ENCODE measurements at places on chromosomes 2 and 18.

GRCh38 chr2:122384768-122385333 lies 629.4 kb downstream of the TSN start:
- no peak for DNase-seq

- peak; percentile 64 for DNase-seq
Measured at GRCh38 chr2:20578895-20579825, 71.7 kb downstream of the HS1BP3 start.

- peak; percentile 95 for DNase-seq
Measured at GRCh38 chr18:63969942-63970808, at the start of gene SERPINB8. TSS of gene SERPINB8 (plus strand) at chr18:63970081. CDS start at chr18:63978309, 8,228 bp downstream.

DNA sequence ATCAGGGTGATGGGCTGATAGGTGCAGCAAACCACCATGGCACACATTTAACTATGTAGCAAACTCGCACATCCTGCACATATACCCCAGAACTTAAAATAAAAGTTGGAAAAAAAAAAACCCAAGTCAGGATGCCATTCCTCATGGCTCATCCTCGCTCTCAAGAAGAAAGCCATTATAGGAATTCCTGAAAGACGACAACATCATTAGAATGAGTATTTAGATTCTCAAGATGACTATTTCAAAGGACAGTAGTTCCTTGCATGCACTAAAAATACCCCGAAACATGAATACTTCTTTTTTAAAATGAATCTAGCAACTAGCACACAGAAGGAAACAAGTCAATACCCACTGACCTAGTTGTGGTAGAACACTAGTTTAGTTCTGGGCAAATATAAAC lies 285.8 kb upstream of the REV1 start:
- no peak for DNase-seq

DNA sequence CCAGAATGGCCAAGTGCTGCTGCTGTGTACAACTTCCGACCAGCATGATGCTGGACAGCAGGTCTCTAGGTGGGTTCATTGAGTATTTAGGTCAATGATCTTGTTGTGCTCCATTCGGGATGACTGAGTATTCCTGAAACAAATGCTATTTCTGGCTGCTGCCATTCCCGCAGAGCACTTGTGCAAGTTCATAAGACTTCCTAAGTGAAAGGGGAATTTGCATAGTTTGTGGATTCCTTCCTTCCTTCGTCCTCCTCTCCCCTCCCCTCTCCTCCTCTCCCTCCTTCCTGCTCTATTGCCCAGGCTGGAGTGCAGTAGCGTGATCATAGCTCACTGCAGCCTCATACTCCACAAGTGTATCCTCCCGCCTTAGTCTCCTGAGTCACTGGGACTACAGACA lies 40.4 kb downstream of the LDLRAD4 start:
- no peak for DNase-seq

- no peak for DNase-seq
Measured at GRCh38 chr2:172743898-172744297, 8.3 kb downstream of the RAPGEF4 start.

DNA sequence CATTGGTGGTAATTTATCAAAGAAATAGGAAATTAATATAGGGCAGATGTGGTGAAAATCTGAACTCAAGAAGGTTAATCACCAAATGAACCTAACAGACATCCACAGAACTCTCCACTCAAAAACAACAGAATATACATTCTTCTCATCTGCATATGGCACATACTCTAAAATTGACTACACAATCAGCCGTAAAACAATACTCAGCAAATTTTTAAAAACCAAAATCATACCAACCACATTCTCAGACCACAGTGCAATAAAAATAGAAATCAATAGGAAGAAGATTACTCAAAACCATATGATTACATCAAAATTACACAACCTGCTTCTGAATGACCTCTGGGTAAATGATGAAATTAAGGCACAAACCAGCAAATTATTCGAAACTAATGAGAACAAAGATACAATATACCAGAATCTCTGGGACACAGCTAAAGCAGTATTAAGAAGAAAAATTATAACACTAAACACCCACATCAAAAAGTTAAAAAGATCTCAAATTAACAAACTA lies 31.0 kb downstream of the RBM43 start:
- no peak for DNase-seq

GRCh38 chr2:127179766-127180165 lies 40.3 kb downstream of the CYP27C1 start:
- no peak for DNase-seq

DNA sequence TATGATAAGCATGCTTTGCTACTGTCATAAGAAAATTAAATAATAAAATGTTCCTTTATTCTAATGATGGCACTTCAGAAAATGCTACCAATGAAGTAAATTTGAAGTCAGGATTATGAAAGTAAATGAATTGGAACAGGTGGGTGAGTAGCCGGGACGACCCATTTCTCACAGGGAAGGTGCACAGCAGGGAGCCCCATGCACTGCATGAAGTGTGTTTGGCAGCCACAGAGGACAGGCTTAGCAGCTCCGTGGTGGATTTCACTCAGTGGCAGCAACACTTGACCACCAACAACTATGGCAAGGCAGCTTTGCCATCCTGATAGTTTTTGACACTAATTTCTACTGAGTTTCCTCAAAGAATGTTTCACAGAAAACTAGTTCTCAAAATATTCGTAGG lies 146.3 kb downstream of the ATL2 start:
- DNase-seq = no peak

- no peak for DNase-seq
Measured at GRCh38 chr18:34956663-34957062, 84.5 kb upstream of the MAPRE2 start.

DNA sequence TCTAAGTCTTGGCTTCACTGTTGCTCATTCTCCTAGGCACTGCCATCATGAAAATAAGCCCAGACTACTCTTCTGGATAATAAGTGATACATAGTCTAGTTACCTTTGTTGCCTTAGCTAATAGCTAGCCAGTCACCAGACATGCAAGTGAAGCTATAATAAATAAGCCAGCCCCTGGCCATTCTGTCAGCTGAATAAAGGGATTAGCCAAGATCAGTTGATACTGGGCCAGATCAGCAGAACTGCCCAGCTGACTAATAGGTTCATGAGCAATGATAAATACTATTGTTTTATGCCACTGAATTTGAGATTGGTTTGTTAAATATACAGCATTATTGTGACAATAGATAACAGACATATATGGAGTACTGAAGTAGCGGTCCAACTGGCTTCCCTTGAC lies 8.0 kb upstream of the C2orf69 start:
- DNase-seq = no peak

DNA sequence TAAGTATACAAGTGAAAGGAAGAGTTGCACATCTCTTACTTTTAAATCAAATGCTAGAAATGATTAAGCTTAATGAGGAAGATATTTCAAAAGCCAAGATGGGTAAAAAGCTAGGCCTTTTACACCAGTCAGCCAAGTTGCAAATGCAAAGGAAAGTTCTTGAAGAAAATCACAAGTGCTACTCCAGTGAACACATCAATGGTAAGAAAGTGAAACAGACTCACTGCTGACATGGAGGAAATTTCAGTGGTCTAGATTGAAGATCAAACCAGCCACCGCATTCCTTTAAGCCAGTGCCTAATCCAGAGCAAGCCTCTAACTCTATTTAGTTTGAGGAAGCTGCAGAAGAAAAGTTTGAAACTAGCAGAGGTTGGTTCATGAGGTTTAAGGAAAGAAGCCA lies 79.1 kb downstream of the RBBP8 start:
- no peak for DNase-seq

DNA sequence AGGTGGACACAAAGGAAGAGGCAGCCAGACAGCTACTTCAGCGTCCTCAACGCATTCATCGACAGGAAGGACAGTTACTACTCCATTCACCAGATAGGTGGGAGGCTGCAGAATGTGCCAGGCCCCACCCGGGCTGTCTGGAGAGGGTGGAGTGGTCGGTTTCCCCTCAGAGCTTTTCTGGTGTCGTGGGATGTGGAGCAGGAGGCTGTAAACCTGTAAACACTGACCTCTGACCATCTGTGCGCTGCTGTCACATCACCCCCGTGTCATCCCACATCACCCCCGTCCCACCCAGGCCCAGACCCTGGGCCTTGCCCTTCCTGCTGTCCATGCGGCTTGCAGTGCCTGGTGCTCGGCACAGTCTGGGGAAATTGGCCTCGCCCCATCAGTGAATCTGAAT lies 17.1 kb downstream of the ATG4B start:
- no peak for DNase-seq

GRCh38 chr2:42168459-42169099 lies 574 bp upstream of the EML4 start:
- no peak for DNase-seq

GRCh38 chr2:225889452-225889851 lies 489.9 kb downstream of the NYAP2 start:
- peak; percentile 62 for DNase-seq

DNA sequence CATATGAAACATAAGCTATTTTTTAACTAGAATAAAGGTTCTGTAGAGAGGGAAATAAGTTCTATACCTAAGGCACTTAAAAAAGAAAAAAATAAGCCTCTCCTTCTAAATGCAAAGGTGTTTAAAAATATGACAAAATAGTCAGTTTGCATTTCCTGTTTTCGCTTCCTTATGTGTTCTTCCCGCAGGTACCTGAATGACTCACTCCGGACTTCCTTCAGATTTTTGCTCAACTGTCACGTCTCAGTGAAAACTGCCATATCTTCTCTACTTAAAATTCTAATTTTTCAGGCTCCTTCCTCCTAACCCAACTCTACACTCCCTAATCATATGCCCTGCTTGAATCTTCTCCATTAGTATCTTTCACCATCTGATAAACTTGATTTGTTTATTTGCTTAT lies 1333.1 kb downstream of the LRP1B start:
- no peak for DNase-seq

GRCh38 chr2:179343945-179344279 lies 79.3 kb upstream of the SESTD1 start:
- DNase-seq = no peak

All from RKO (cell line).